Stimulated activated CD4-positive, alpha-beta T cell treated with anti-CD3 and anti-CD28 coated beads, Interleukin-1b, Interleukin-23, amount 100 ng/mL, for 1 hour (primary cell): ENCODE measurements at places on chromosomes 2 and 18.

- no peak for DNase-seq
These were observed 69.7 kb downstream of the DIPK1C start for GRCh38 chr18:74387383-74387782.

GRCh38 chr2:144643537-144644336 is 123.8 kb upstream of the ZEB2 start:
- no peak for DNase-seq

DNA sequence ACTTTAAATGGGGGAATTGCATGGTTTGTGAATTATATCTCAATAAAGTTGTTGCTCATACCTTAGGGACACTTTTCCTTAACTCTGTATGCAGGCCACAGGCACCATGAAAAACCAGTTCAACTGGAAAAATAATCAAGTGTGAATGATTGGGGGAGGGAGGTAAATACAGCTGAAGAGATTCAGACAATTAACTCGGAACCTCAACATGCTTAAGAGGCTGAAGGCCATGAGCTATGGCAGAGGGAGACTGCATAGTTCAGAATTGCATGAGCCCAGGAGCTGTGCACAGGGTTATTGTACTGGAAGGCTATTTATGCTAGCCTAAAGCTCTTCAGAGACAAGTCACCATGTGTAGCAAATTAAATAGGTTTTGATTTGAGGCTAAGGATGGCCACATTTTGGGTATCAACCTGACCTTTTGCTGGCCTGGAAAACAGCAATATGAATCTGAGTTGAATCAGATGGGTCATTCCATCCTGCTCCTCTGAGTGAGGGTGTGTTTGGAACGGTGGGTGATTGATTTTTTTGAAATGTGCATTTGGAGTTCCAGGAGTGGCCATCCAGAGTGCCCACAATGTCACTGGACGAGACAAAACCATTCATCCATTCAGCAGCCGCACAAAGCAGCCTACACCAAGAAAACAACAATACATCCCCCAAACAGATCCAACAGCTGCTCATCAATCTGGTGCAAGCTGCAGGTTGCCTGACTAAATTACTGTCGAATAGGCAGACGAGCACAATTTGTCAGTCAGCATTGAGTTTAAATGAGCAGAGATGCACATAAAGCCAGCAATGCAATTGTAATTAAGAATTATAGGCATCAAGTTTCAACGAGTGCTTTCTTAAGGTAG is 42.5 kb downstream of the HRH4 start:
- no peak for DNase-seq

DNA sequence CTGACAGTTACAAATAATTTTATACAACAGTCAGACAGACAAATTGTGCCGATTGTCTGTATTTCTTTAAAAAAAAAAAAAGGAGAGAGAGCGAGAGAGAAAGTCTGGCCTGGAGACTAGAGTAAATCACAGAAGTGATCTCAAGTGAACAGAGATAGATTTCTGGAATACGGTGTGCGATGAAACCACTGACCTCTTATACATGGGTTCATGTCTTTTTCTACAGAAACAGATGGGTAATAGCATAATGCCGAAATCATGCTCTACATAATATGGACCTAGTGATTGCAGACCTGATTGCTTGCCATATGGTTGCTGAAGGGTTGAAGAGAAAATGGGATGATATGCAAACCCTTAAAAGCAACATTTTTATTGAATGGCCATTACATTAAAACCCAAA is 403.3 kb upstream of the FANCL start:
- no peak for DNase-seq

DNA sequence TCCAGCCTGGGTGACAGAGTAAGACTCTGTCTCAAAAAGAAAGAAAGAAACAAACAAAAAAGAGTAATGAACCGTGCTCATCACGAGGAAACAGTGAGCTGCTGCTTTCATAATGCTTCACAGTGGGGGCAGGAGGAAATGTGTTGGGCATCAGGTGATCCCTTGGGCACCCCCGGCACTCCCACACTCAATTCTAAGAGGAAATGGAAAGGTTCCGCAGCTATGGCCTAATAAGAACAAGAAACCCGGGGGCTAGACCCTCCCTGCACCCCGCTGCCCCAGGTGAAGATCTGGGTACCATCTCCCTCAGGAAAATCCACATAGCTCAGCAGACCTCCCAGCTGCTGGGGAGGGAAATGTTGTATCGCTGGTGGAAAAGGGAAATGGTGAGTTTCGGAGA is 118.9 kb downstream of the LPIN1 start:
- no peak for DNase-seq

GRCh38 chr2:172970660-172971059 is 105.0 kb upstream of the MAP3K20 start:
- DNase-seq = no peak

- no peak for DNase-seq
These were observed 33.8 kb downstream of the KCNS3 start for GRCh38 chr2:17912266-17912691.

DNA sequence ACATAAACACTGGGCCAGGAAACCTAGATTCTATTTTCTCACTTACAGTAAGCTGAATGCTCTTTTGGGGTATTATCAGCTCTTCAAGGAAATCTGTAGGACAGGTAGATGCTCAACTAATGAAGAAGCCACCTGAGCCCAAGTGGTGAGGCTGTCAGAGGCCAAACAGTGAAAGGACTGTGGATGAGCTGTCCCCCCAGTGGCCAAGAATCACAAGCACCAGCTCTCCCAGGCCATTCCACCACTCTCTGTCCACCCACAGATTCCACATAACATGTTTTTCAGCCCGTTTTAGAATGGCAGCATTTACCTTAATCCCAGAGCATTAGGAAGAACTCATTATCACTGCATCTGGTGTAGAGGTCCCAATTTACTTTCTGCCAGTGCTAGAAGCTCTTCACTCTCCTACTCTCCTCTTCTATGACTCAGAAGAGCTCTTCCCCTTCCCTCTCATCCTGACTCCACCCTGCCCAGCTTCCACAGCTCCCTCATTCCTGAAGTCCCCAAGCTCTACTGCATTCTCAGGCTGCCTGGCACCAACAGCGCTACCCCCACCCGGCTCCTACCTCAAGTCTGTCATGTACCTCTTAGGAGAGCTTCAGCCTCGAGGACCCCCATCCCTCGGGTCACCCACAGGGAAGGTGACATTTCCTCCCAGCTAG is 43.8 kb upstream of the GORASP2 start:
- no peak for DNase-seq
